Left lung (tissue), 14 donors: ENCODE measurements at places on chromosomes 4 and X. TPM values are rescaled to one million over a fixed set of nuclear protein-coding genes. Genes with fewer than 3 reads are reported as not detected.

The SRPX gene
- polyA plus RNA-seq, result 29.2 TPM

The TSPAN7 gene
- polyA plus RNA-seq, result 43.4 TPM

GRCh38 chr4:113844369-113844768, 82.8 kb upstream of the CAMK2D start:
- no peaks in the 10 kb centered on the region for H3K4me1 ChIP-seq
- DNase-seq, result no peak
- no peaks in the 10 kb centered on the region for H3K36me3 ChIP-seq
- no peak overlapping the region for H3K27ac ChIP-seq
- H3K27me3 ChIP-seq, result no peaks in the 10 kb centered on the region

DNA sequence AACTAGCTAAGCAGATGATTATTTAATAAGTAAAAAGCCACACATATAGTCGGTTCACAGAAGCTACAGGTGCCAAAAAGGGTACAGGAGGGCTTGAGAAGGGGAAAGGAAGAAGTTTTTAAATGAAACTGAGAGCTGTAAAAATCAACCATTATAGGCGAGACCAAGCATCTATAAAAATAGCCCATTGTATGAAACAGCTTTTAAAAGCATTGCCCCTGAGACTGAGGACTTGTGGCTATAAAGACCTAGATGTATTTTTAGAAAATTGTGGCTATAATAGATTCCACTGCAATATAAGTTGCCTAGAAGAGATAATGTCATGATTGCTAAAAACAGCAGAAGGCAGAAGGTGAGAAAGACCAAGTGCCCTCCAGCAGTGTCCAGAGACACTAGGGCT, 15.0 kb upstream of the TTC29 start:
- H3K36me3 ChIP-seq, result no peaks in the 10 kb centered on the region
- no peak overlapping the region for H3K27ac ChIP-seq
- no peak for DNase-seq
- no peaks in the 10 kb centered on the region for H3K27me3 ChIP-seq
- no peak overlapping the region for H3K4me3 ChIP-seq

- H3K36me3 ChIP-seq, result peaks cover 33% of the 10 kb centered on the region
- no peak for DNase-seq
- no peak overlapping the region for H3K4me3 ChIP-seq
- no peak overlapping the region for H3K27ac ChIP-seq
These were observed 37.7 kb upstream of the MTNR1A start for GRCh38 chr4:186592966-186593586.

The MAGED2 gene
- polyA plus RNA-seq, result 567 TPM

DNA sequence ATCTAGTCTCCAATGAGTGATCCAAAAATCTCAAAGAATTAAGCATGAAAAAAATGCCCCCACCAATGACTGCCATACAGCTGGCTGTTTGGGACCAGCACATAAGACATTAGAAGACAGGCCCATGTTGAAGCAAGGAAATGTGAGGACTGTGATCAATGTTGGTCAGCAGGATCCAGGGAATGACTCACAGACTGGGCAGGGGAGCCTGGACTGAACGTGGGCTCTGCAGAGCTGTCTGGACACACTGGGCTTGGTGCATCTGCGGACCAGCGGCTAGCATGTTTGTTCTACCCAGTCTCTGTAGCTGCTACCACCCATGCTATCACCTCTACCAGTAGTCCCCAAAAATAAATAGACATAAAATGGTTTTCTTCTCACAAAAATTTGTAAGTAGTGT, 108.6 kb downstream of the PALLD start:
- no peak overlapping the region for H3K27ac ChIP-seq
- no peaks in the 10 kb centered on the region for H3K36me3 ChIP-seq
- DNase-seq, result no peak

The PDLIM3 gene
- polyA plus RNA-seq, result 15.4 TPM

The RBMX2 gene
- polyA plus RNA-seq, result 35.9 TPM

- H3K36me3 ChIP-seq, result no peaks in the 10 kb centered on the region
- H3K27ac ChIP-seq, result no peak overlapping the region
- no peaks in the 10 kb centered on the region for H3K4me1 ChIP-seq
- no peak for DNase-seq
- no peaks in the 10 kb centered on the region for H3K27me3 ChIP-seq
- H3K4me3 ChIP-seq, result no peak overlapping the region
These were observed 3.3 kb upstream of the FAM9C start for GRCh38 chrX:13047759-13048158.

DNA sequence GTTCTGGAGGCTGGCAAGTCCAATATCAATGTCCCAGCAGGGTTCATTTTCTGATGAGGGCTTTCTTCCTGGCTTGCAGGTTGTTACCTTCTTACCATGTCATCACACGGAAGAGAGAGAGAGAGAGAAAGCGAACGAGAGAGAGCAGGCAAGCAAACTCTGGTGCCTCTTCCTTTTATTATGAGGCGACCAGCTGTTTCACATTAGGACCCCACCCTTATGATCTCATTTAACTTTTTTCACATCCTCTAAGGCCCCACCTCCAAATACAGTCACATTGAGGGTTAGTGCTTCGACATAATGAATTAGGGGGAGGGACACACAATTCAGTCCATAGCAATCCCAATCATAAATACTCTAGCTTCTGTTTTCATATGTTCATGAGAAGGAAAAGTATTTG, 10.6 kb upstream of the GPR174 start:
- H3K27ac ChIP-seq, result no peak overlapping the region
- H3K27me3 ChIP-seq, result no peaks in the 10 kb centered on the region
- peaks cover 2% of the 10 kb centered on the region for H3K4me1 ChIP-seq
- no peak overlapping the region for H3K4me3 ChIP-seq
- no peak for DNase-seq

DNA sequence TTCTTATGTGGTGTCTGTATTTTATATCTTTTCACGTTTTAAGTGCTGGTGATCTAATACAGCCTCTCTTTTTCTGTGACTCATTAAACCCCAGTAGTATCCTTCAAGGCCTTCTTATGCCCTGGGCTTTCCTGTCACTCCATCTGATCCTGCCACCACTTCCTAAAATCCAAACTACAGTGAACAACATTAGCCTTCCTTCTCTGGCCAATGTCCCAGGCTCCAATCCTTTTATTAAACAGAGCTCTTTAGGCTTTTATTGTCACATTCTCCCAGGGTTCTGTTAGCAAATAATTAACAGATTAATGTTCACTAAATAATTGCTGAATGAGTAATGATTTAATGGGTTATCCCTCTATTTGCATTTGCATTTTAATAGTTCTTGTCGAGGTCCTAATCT, 47.9 kb upstream of the ITM2A start:
- H3K36me3 ChIP-seq, result no peaks in the 10 kb centered on the region
- H3K4me3 ChIP-seq, result no peak overlapping the region
- no peaks in the 10 kb centered on the region for H3K4me1 ChIP-seq
- H3K27me3 ChIP-seq, result no peaks in the 10 kb centered on the region
